WERI-Rb-1 (cell line): ENCODE measurements at places on chromosomes 13 and 19.

- DNase-seq: no peak
Observed at GRCh38 chr19:33052352-33052972, 12.2 kb downstream of the RHPN2 start.

DNA sequence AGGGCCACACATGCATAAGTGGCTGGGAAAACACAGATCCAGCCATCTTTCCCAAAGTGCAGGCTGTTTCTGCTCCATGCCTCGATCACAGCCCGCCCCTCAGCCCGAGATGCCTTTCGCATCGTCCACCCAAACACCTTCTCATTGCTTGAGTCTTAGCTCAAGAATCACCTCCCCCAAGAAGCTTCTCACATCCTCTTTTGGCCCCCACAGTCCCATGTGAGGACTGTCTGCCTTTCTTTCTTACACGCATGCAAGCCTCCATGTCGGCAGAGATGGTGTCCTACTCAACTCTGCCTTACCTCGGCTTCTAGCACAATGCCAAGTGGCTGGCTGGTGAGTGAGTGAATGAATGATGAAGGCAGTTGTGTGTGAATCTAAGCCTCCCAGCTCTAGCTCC, 18.1 kb upstream of the GSX1 start:
- no peak for DNase-seq

GRCh38 chr13:99018418-99019180, 40.7 kb upstream of the DOCK9 start:
- DNase-seq: no peak

DNA sequence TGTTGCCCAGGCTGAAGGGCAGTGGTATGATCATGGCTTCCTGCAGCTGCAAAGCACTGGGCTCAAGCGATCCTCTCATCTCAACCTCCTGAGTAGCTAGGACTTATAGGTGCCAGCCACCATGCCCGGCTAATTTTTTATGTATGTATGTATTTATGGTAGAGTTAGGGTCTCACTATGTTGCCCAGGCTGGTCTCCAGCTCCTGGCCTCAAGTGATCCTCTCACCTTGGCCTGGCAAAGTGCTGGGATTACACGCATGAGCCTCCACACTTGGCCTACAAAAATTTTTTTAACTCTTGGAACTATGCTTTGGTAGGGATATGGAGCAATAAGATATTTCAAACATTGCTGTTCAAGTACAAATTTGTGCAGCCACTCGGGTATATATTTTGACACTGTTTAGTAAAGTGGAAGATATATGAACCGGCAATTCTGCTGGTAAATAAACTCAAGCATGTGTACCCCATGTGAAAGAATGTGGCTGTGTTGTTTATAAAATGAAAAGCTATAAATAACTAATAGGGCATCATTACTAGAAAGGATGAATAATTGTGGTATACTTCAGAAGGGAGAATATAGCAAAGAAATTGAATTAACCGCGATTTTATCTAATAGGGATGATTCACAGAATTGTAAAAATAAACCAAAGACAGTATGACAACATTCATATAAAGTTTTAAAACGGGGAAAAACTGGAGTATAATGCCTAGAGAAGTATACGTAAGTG, 1.1 kb downstream of the ZNF566 start:
- DNase-seq: no peak

DNA sequence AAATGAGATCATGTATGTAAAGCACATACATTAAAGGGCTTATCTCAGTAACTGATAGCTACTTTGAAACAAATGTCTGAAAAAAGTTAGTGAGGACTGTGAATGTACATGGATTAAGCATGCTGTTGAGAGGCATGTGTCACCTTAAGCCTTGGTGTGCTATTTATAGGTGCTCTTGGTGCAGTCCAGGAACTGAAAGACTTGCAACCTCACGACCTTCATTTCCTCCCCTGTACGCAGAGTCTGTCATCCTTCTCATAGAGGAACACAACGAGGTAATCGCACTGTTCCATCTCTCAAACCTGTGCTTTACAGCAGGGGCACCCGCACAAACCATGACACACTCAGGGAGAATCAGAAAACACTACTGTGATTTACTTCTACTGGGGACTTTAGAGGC, 65.6 kb downstream of the UFM1 start:
- peak; percentile 8 for DNase-seq

DNA sequence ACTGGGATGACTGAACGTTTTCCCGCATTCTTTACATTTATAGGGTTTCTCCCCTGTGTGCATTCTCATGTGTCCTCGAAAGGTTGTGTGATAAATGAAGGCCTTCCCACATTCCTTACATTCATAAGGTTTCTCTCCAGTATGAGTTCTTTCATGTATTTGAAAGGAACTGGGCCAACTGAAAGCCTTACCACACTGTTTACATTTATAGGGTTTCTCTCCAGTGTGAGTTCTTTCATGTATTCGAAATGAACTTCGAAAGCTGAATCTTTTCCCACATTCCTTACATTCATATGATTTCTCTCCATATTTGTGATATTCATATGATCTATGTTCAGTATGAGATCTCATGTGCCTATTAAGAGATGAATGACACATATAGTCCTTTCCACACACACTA, 19.4 kb downstream of the ZNF709 start:
- DNase-seq: no peak

DNA sequence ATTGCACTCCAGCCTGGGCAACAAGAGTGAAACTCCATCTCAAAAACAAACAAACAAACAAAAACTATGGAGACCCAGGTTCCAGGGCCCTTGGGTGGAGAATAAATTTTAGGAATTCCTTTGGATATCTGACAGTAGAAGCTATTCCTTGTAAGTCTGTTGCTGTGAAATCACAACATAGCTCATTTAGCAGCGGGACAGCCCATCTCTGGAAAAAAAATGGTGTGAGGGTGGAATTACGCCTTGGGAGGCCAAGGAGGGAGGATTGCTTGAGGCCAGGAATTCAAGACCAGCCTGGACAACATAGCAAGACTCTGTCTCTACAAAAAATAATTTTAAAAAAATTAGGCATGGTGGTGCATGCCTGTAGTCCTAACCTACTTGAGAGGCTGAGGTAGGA, 15.7 kb downstream of the HMGB1 start:
- no peak for DNase-seq

DNA sequence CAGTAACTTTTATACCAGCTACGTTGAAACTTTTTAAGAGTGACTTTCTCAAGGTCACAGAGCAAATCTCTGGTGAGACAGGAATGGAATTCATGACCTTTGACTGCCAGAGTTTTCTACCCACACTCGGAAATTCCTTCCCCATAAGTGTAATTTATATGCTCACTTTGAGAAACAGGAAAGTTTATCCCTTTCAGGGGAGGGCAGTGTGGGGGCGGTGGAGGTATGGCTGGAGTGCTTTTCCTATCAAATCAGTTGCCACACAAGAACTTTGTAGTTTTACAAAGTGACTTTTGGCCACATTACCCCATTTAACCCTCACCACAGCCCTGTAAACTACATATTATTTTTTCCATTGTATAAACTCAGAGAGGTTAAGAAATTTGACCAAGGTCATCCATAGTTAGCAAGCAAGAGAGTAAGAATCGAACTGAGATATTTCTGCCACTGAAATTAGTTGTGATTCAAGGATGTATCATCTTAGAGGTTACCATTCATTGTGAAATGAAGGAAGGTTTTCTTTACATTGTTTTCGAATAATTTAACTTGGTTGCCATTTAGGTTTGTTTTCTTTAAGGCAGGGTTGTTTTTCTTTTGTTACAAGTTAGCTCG, 5.9 kb downstream of the KLF12 start:
- DNase-seq: no peak

GRCh38 chr19:39986643-39987042, 10.2 kb upstream of the ZNF546 start:
- no peak for DNase-seq

- DNase-seq: no peak
Observed at GRCh38 chr19:50173127-50173526, 10.0 kb upstream of the IZUMO2 start.

- DNase-seq: no peak
Observed at GRCh38 chr19:41530184-41530534, 45.8 kb upstream of the CEACAM21 start.

DNA sequence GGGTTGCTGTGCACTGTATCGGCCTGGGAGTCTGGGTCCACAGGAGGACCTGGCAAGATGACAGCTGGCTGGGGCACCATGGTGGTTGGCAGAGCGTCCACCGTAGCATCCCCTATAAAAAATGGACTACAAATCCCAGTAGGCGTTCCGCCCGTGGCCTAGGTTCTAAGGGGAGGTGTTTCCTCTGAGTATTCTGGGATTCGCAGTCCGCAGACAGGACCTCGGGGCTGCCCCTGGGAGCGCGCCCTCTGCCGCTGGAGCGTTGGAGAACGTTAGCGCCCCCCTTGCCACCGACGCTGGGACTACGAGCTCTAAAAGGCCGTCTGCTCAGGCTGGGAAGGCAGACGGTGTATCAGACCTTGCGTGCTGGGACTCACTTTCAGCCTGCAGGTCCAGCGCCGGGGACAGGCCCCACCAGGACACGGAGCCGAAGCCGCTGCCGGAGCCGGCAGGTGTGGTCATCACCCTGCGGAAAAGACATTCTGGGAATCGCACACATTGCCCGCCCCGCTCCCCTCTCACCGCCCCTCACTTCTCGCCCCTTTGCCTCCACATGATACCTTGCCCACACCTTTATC, 372 bp downstream of the DNAAF3 start:
- DNase-seq: peak; percentile 90

DNA sequence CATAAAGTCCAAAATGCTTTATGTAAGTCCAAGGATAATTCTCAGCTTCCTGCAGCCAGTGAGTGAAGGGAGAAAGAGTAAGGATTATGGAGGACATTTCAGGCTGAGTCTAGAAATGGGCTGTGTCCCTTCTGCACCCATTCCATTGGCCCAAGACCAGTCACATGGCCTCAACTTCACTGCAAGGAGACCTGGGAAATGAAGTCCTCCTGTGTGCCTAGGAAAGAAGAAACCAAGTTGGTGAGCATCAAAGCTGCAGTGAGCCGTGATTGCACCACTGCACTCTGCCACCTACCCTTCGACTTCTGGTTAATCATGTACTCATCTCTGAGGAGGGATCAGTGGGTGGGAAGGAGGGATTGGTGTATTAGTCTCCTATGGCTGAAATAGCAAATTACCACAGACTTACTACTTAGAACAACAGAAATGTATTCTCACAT, 3.6 kb upstream of the CD37 start:
- peak; percentile 63 for DNase-seq

DNA sequence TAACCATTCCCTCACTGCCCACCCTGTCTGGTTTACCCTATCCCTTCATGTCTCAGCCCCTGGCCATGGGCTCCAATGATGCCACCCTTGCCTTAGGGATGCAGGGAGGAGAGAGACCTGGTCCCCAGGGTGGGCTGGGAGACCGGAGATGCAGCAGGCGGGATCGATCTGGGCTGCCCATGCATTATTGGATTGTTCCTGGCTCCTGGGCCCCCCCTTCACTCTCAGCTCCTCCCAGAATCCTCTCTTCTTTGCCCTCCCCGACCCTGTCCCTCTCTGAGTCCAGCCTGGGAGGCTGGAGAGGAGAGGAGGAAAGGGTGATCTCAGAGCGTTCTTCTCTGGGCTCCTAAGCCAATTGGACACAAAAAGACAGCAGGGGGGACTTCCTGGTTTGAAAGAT, 5.8 kb downstream of the KASH5 start:
- DNase-seq: peak; percentile 51

DNA sequence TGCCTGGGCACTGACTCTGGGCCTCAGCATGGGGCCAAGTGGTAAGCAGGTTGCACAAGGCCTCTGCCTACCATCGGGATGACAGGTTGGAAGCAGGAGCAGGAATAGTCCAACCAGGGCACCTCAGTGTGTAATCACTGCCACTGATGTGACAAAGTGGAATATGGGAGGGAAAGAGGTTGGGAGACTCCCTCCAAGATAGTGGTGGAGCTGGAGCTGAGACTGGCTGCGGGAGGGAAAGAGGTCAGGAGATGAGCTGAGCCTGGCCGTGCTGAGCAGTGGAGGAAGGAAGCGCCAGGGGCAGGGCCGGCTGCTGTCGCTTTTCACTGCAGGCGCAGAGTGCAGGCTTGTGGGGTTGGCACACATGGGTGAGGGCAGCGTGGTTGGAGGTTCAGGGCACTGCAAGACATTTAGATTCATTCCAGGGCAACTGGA, 6.8 kb downstream of the UPF3A start:
- DNase-seq: no peak

DNA sequence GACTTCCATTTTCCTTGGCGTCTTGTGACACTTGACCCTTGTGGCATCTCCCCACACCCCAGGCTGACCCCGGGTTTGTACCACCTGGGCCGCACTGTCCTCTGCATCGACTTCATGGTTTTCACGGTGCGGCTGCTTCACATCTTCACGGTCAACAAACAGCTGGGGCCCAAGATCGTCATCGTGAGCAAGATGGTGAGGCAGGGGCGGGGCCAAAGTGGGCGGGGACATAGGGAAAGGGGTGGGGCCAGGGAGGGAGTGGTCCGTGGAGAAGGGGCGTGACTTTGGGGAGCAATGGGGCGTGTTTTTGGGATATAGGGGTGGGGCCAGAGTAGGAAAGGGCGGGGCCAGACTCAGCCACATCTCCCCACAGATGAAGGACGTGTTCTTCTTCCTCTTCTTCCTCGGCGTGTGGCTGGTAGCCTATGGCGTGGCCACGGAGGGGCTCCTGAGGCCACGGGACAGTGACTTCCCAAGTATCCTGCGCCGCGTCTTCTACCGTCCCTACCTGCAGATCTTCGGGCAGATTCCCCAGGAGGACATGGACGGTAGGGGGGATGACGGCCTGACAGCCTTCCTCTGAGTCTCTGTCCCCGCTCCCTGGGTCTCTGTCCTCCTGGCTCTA, 42.8 kb downstream of the TRPM4 start:
- peak; percentile 20 for DNase-seq
